Camera-type eye (tissue), 1 donor: ENCODE measurements at places on chromosomes 6 and 20. TPM values are rescaled to one million over a fixed set of nuclear protein-coding genes. Genes with fewer than 3 reads are reported as not detected.

Gene SLPI
- 61.1 TPM for total RNA-seq

Gene LAMP5
- 34.1 TPM for total RNA-seq

Gene SLC22A3
- 6.1 TPM for total RNA-seq

Gene AURKA
- 9.7 TPM for total RNA-seq

Gene C6orf58
- not detected for total RNA-seq

Gene F13A1
- 45.1 TPM for total RNA-seq

Gene SALL4
- 1.8 TPM for total RNA-seq

Gene MAD2L1BP
- 37.4 TPM for total RNA-seq

Gene RNF144B
- total RNA-seq, result 13.9 TPM
